ENCODE measurements at places on chromosomes 16 and 17.

- DNase-seq: no peak
Measured at GRCh38 chr17:75155191-75155601, 884 bp upstream of the JPT1 start.

GRCh38 chr17:78053777-78054468 is 74.6 kb downstream of the TMC6 start:
- no peak for DNase-seq

GRCh38 chr16:26651464-26651863 is 415.3 kb upstream of the C16orf82 start:
- no peak for DNase-seq

- DNase-seq: peak; percentile 38
Measured at GRCh38 chr17:34242587-34243363, 12.3 kb upstream of the CCL2 start.

DNA sequence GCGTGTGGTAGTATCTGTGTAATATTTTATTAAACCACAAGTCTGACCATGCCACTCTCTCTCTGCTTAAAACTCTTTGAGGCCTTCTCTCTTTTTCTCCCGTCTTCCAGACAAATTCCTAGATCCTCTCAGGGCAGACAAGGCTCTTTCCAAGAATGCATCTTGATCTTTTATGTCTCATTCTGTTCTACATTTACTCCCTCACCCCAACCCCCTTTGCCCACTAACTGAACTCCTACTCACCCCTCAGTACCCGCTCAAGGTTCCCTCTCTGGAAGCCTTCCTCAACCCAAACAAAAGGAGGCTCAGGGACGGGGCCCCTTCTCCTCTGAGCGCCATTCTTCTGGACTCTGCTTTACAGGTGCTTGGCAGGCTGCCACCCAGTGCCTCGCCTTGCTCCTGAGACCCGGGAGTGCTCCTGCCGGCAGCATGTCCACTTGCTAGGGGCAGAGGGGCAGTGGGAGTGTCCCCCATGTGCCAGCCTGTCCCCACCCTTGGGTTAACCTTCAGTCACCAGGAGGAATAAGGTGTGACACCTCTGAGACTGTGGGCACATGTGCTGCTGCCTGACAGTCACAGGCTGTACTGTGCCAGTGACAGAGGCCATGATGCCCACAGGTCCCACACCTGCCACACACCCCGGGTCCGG is 9.2 kb downstream of the SLC13A2 start:
- DNase-seq: no peak

DNA sequence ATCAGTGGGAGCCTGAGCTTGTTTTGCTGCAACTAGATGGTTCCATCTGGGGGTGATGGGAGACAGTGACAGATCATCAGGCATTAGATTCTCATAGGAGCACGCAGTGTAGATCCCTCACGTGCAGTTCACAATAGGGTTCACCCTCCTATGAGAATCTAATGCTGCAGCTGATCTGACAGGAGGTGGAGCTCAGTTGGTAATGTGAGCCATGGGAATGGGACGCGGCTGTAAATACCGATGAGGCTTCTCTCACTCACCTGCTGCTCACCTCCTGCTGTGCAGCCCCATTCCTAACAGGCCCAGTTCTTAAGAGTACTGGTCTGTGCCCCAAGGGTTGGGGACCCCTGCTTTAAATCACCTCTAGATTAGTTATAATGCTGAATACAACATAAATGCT is 137.5 kb upstream of the PLEKHM1 start:
- no peak for DNase-seq

GRCh38 chr17:7824021-7824924 is 9.7 kb upstream of the KDM6B start:
- no peak for DNase-seq

- no peak for DNase-seq
Measured at GRCh38 chr17:60579090-60579489, 20.9 kb upstream of the PPM1D start.

DNA sequence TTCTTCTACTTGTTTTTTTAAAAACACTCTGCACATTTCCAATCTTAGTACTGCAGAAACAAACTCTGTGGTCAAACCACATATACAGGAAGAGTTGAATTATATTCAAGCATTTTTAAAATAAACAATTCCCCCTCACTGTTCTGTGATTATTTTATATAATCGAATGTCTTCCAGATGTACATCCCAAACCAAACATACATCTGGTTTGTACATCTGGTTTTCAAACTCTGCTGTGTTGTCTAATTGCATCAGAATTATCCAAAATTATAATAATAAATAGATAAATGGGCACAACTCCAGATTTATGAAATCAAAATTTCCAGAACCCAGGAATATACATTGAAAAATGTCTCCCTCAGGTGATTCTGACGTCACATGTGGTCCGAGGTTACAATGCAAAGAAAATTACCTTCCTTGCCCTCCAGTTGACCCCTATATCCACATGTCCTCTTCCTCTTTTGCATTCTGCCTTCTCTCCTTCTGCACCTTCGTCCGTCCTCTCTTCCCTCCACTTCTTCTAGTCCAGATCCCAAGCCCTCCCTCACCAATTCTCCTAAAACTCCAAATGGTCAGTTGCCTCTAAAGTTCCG is 13.3 kb upstream of the CCDC144A start:
- DNase-seq: no peak

GRCh38 chr17:77160091-77160874 is 19.5 kb downstream of the SEC14L1 start:
- no peak for DNase-seq

DNA sequence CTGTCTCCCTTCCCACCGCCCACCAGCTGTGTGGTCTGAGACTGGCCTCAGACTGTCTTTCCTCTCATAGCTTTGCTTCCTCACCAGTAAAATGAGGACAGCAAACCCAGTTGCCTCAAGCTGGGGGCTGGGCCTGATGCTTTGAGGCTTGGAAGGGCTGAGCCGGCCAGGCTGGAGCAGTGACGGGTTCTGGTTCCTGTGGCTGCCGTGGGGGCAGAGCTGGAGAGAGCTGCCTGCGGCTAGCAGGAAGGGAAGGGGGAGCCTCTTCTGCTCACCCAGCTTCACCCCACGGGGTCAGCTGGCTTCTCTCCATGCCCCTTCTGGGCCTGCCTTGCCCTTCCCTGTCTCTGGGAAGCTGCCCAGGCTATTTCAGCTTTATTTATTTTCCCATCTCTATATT is 23.7 kb downstream of the LASP1 start:
- no peak for DNase-seq

DNA sequence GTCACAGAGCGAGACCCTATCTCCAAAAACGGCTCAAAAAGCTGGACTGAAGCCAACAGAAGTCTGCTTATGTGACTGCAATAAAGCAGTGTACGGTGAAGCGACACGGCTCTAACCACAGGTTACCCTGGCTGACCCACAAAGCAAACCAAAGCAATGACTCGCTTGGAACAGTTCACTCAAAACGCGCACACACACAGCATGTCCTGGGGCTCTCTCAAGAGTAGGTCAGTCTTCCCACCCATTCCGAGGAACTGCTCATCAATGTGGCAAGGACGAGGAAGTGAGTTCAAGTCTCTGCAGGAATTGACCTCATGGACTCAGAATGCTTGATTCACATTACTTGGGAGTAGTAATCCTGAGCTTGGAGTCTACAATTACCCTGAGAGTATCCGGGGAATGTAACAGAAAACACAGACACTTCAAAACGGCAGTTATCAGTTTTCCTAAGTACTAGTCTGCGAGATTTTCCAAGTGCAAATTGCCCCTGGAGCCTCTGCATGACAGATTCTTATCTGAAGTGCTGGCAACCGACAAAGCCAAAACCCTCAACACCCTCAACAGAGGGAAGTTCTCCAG is 25.4 kb downstream of the PELP1 start:
- DNase-seq: no peak
